Bronchial epithelial cell (primary cell): ENCODE measurements at places on chromosomes 13 and 19.

GRCh38 chr19:7226739-7227138 is 67.5 kb downstream of the INSR start:
- DNase-seq: no peak

- peak; percentile 61 for DNase-seq
Observed at GRCh38 chr13:48709213-48709612, 55.5 kb downstream of the CYSLTR2 start.

GRCh38 chr13:98563071-98563470 is 13.8 kb downstream of the STK24 start:
- no peak for DNase-seq

GRCh38 chr13:110403315-110403714 is 96.2 kb downstream of the COL4A2 start:
- no peak for DNase-seq

- DNase-seq: no peak
Observed at GRCh38 chr19:9828551-9829063, 889 bp downstream of the UBL5 start.

DNA sequence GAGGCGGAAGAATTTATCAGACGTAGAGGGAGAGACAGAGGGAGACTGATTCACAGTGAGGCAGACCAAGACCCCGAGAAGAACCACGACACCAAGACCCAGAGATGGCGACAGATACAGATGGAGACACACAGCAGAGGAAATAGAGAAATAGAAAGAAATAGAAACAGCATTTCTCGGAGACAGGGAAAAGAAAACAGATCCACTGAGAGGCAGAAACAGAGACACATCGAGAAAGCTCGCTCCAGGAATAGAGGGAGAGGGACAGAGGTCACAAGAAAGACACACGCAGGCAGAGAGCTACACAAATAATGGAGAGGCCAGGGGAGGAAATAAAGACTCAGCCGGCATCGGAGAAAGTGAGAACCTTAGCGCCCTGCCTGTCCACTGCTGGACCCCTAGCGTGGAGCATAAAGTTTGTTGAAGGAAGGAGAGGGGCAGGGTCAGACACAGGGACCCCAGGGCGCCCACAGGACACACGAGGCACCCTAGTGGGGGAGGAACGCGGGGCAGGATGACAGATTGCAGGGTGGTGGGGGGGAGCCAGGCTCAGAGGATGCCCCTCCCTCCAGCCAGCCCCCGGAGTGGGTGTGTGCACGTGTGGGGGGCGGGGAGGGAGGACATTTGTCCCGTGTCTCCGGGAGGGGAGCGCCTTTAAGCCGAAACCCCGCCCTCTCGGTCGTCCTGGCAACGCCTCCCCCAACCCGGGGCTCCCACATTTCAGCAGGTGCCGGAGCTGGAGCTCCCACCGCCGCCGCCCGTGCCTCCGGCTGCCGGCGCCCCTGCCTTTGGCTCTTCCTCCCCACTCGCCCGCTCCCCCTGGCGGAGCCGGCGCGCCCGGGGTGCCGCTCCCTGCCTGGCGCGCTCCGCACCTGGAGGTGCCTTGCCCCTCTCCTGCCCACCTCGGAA is at the start of gene PRKCG:
Gene PRKCG, plus strand, starts transcription at position 716 of the 909 bp plus-strand sequence. CDS start 298 bp downstream, outside the sequence.
- DNase-seq: no peak

DNA sequence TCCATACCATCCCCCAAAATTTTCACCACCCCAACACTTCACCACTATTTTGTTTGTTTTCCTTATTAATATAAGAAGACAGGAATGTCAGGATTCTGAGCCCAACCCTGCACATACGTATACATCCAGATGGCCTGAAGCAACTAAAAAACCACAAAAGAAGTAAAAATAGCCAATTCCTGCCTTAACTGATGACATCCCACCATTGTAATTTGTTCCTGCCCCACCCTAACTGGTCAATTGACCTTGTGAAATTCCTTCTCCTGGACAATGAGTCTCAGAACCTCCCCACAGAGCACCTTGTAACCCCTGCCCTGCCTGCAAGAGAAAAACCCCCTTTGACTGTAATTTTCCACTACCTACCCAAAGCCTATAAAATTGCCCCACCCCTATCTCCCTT is 132.5 kb downstream of the ZNF675 start:
- DNase-seq: peak; percentile 24
